ENCODE measurements at places on chromosomes 4 and X.

GRCh38 chrX:130081421-130082045, 28.8 kb downstream of the ELF4 start:
- no peak for DNase-seq

DNA sequence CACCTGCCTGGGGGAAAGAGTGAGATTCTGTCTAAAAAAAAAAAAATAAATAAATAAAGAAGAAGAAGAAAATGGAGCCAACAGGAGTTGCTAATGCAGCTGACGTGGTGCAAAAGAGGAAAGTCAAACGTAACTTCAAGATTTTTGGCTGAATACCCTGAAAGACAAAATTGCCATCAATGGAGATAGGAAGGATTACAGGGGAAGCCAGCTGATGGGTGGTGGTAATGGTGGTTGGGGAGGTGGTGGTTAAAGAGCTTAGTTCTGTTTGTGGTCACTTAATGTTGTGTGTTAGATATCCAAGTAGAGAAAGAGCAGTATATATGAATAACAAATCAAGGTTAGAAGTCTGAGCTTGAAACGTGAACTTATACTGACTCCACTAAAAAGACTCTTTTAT, 225.4 kb downstream of the ARHGAP24 start:
- DNase-seq: no peak

GRCh38 chrX:132775263-132775823, 183.1 kb downstream of the HS6ST2 start:
- DNase-seq: no peak

DNA sequence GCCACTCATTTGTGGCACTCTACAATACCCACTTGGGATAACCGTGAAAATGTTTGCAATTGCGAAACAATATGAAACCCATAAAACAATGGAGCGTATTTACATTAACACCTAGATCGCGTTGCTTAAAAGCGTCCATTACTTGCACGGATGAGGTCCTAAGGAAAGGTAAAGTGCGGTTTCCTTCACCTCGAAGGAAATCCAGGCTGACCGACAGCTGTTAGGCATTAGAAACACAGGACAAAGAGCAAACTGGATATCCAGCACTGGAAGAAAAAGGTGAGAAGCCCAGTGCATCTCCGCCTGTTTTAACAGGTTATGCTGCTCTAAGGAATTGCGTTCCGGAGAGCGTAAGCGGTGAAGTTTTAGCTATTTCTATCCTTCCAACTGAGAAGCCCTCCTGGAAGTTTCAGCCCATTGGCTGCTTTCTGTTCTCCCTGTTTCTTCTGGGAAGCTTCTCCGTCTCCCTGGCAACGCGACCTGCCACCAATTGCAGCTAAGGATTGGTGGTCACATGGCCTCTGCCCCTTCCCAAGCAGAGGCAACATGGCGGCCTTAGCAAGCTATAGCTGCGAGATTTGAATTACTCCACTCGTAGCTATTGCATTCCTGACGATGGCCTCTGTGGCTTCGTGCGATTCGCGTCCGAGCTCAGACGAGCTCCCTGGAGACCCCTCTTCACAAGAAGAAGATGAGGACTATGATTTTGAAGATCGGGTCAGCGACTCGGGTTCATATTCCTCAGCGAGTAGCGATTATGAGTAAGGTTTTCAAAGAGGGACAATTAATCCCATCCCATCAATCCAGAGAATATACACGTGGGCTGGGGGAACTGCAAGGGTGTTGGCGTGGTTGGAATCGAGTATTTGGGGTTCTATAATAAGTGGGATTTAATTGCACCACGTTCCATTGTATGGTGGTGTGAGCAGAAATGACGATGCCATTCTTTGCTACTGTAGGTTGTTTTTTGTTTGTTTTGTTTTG, at the start of gene INTU:
Gene INTU, plus strand, starts transcription at position 538 of the 984 bp plus-strand sequence. Its CDS starts 78 bp downstream, at position 616.
- peak; percentile 32 for DNase-seq

DNA sequence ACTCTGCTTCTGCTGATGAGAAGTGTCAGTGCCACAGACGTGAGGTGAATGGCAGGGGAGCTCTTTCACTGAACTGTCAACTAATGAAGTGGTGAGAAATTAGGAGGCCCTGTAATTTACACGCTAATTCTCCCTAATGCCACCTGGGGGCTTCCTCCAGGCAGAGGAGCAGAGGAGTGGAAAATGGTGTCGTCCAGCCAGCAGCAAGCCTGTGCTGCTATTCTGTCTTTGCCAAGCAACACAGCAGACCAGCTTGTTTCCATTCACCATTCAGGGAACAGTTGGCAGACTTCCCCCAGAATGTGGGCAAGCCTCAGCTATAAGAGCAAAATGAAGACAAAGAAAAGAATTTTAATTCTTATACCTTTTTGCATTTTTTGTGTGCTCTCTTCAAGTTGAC, 245.2 kb upstream of the TET2 start:
- no peak for DNase-seq

- peak; percentile 74 for DNase-seq
Observed at GRCh38 chrX:10119399-10119990, 37.3 kb upstream of the CLCN4 start.

DNA sequence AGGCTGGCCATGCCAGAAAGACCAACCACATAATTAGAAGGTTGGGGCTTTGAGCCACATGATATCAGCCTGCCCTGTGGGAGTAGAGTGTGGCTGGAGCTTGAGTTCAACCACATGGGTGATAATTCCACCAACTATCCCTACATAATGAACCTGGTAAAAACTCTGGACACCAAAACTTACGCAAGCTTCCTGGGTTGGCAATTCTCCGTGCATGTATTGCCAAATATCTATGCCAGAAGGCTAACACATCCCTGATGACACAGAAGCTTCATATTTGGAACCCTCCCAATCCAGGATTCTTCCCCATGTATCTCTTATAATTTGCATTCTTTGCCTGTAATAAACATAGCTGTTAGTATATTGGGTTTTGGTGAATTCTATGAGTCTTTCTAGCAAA, 68.2 kb downstream of the FUNDC1 start:
- DNase-seq: no peak

GRCh38 chrX:46165411-46165810, 379.8 kb downstream of the ZNF674 start:
- no peak for DNase-seq

- DNase-seq: no peak
Observed at GRCh38 chr4:126627255-126627654, 1005.5 kb upstream of the INTU start.

- no peak for DNase-seq
Observed at GRCh38 chrX:134287346-134287745, 50.4 kb downstream of the CCDC160 start.

- DNase-seq: peak; percentile 37
Observed at GRCh38 chr4:82201805-82202641, 171.8 kb downstream of the HNRNPD start.

GRCh38 chrX:78979789-78980464, 34.7 kb downstream of the P2RY10 start:
- DNase-seq: no peak

DNA sequence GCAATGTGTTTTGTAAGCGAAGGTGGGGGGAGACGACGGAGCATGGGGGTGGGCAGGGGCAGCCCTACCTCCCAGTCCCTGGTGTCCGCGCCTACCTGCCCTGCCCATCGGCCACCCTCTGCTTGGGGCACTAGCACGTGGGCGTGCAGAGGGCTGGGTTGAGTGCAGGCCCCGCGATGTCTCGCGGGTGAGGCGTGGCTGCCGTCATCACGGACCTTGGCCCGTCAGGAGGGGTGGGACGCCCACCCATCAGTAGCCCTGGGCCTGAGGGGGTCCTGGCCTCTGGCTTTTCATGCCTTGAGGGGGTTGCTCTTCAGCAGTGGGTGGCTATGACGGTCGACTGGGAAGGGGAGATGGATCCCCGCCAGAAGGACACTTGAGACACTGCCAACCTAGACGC, 36.1 kb upstream of the GEMIN8 start:
- DNase-seq: no peak

GRCh38 chrX:103722505-103722904, 11.8 kb downstream of the TMEM31 start:
- no peak for DNase-seq

DNA sequence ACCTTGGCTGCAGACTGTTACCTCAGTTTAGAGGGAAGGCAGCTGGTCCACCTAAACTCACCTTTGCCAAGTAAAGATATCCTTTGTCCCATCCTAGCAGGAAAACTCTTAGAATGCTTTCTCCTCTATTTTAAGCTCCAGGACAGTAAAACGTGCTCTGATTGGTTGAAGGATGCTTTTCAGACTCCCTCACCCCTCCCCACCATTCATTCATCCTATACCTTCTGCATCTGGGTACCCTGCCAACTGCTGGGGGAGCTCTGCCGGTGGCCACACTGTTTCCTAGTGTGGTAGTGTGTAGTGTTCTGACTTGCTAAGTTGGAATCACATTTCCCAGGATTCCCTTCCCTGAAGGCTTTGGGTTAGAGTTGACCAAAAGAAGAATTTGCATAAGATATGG, 20.3 kb upstream of the POLA1 start:
- no peak for DNase-seq

- DNase-seq: no peak
Observed at GRCh38 chr4:177923888-177924287, 481.7 kb upstream of the AGA start.

DNA sequence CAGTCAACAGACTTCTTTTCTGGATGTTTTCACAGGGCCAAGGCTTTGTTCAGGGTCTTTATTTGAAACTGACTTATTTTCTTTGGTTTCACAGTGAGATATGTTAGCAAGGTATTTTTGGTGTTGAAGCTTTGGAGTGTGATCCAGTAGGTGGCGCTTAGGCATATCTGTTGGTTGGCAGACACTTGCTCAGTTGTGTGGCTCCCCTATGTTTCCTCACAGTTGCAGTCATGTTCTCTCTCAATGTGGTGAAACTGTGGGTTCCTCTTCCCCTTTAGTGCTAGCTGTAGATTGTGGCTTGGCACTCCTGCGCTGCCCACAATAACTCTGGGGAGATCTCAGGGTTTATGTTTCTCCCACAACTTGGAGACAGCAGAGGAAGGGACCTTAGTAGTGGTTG, 460.8 kb downstream of the SLITRK2 start:
- no peak for DNase-seq

Measured in activated CD4-positive, alpha-beta memory T cell treated with anti-CD3 and anti-CD28 coated beads, Interleukin-2, amount 10 ng/mL, durations not matched to agents 7 days and 5 days (primary cell).